ENCODE measurements at places on chromosomes 13 and 19. TPM values are rescaled to one million over a fixed set of nuclear protein-coding genes. Genes with fewer than 3 reads are reported as not detected.

Gene CFD
- 1.5 TPM for total RNA-seq

Gene CEACAM3
- total RNA-seq, result not detected

Gene NLRP11
- 0.05 TPM for total RNA-seq

- DNase-seq, result peak; percentile 85
Measured at GRCh38 chr19:4567584-4568071, 8.1 kb upstream of the SEMA6B start.

DNA sequence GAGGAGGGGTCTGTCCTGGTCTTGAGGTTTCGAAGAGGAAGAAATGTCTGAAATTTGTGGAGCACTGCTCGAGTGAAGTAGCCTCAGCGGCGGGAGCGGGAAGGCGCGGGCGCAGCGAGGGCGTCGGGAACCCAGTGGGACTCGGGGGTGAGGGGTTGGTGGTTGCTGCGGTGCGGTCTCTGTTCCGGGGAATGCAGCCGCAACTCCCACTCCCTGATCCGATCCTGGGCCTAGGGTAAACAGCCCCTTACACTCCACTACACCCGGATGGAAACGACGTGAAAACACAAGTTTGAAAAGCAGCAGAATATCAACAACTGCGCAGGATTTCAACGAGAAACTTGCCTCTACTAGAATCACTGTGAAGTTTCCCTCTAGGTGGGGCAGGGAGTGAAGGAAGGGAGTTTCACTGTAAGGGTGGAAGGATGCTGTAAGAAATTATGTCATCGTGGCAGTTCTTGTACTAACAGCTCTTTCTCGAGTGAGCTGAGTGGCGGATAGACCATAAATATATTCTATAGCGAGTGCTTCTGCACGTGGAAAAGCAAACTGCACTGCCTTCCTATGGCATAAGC is 2.0 kb upstream of the KLF12 start:
- DNase-seq, result peak; percentile 56

- peak; percentile 16 for DNase-seq
Measured at GRCh38 chr13:46896341-46897137, at the start of gene HTR2A. HTR2A (minus strand) TSS chr13:46897053; CDS start chr13:46895906, 1,147 bp downstream.

- DNase-seq, result no peak
Measured at GRCh38 chr19:9528757-9529336, 9.6 kb downstream of the ZNF426 start.

DNA sequence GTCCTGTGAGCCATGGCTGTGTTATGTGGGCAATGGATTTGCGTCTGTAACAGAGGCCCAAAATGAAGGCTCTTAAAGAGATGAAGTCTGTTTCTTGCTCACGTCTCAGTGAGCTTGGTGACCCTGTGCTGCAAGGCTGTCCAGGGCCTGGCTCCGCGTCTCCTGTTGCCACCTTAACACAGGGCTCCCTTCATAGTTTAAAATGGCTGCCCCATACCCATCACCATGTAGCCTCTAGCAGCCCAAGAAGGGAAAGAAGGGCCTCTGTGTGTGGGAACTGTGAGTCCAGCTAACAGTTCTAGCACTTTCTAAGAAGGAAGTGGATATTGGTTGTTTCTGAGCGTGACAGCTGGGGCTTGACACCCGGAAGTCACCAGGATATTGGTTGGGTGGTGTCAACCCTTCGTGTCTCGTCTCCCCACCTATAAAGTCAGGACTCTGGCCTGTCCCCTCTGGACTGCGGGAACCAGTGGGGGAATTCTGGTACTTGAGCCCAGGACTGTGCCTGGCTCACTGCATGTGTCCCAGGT is 20.9 kb downstream of the TMED1 start:
- DNase-seq, result no peak

Gene FUT1
- total RNA-seq, result 0.32 TPM

DNA sequence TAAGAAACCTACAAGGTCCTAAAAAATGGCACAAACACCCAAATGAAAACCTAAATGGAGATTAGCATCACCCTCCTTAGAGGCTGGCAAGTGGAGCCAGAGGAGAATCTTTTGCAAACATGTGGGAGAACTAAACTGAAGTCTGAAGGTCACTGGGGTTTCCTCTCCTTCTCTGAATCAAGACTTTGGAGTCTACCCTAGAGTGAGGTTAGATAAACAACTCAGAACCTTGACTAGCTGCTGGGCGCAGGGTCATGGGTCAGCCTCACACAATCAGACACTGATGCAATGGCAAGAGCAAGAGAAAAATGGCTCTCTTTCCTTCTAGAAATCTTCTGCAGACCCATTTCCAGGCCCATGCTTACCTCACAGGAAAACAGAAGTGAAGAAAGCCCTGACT is 165.8 kb downstream of the KCTD12 start:
- DNase-seq, result no peak

GRCh38 chr13:27355894-27356293 is 68.5 kb upstream of the GTF3A start:
- no peak for DNase-seq

DNA sequence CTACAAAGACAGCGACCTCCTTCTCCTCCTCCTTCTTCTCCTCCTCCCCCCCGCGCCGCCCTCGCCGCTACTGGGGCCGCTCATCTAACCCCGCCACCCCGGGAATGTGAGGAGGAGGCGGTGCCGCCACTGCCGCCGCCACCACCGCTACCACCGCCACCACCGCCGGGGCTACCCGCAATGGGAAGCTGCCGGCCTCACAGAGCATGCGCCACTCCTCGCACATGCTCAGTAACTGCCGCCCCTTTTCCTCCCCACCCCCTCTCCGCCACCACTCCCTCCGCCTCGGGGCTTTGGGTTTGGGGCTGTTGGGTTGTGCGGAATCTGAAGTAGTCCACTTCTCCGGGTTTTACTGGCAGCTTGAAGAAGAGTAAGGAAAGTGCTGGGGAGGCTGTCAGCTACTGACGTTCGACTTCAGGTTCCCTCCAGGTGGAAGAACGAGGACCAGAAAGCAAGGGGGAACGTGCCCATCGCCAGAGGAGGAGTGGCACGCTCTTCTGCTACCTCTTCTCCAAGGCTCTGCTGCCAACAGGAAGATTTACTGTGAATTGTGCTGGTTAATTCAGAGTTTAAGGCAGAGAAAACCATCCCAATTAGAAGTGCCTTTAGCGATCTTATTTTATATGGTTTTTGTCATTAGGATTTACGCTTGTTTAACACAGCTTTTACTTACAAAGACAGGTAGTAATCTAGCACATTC is at the start of gene MYCBP2:
MYCBP2 (minus strand) TSS at position 190 of the 700 bp plus-strand sequence. CDS start 319 bp downstream, outside the sequence.
- DNase-seq, result peak; percentile 98

DNA sequence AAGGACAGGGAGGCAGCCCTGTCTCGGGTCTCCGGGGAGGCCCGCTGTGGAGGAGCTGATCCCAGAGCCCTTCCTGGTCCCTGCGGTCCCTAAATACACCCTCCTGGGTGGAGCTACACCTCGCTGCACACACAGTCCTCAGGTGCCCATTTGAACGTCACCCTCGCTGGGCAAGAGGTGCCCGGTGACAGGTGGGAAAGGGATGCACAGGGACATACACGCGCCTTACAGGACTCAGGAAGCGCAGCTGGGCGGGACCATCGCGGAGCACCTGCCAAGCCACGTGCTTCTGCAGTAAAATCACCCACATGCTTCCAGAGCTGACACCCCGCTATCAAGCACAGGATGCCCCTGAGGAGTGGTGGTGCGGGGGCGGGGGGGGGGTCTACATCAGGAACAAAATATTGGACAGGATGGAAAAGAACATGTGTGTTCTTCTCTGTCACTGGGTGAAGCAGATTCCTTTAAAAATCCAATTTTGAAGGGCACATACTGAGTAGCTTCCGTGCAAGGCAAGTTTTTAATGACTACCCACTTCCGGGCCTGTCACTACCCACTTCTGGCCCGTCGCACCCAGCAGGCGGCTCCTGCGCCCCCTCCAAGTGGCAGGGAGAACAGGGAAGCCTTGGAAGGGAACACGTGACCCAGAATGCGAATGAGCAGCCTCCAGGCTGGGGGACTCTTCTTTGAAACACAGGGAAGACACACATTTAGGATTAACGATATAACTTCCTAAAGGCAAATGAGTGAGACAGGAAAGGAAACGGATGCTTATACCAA is 78.9 kb downstream of the COL4A1 start:
- no peak for DNase-seq

DNA sequence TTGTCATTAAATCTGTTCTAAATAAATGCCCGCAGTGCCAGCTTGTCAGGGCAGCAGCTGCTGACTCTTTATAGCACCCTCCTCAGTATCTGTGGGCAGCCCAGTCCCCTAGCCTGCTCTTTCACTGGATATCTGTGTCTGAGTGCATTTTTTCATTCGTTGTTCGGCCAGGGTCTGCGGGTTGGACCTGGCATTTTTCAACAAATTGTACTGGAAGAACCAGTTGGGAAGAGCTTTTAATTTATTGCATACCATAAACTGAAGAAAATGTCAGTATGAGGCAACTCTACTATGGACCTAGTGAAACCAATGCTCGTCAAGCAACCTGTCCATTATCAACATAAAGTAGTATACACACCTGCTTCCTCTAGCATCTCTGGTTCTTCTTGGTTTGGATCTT is 8.6 kb downstream of the NLRP13 start:
- DNase-seq, result no peak

DNA sequence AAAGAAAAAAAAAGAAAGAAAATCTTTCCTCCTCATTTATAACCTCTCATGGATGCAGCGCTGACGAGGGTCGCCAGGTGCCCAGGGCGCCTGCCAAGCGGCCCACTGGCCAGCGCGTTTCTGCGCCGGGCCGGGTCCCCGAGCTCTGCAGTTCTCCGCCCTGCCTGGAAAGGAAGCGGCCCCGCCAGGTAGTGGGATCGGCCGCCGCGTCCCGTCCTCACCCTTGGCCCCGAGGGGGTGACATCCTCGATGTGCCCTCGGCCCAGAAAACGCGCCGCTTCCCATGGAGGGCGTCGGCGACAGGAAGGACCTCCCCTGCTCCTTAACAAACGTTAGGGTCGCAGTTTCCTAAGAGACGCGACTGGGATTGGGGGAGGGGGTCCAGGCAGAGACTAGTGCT is 56.9 kb downstream of the ZNF726 start:
- DNase-seq, result peak; percentile 11

Gene APC2
- 0.09 TPM for total RNA-seq

Gene CEACAM19
- total RNA-seq, result 0.56 TPM

GRCh38 chr13:31951215-31951678 is 80.3 kb upstream of the FRY start:
- DNase-seq, result peak; percentile 19
